ENCODE measurements at places on chromosomes 7 and 10.

DNA sequence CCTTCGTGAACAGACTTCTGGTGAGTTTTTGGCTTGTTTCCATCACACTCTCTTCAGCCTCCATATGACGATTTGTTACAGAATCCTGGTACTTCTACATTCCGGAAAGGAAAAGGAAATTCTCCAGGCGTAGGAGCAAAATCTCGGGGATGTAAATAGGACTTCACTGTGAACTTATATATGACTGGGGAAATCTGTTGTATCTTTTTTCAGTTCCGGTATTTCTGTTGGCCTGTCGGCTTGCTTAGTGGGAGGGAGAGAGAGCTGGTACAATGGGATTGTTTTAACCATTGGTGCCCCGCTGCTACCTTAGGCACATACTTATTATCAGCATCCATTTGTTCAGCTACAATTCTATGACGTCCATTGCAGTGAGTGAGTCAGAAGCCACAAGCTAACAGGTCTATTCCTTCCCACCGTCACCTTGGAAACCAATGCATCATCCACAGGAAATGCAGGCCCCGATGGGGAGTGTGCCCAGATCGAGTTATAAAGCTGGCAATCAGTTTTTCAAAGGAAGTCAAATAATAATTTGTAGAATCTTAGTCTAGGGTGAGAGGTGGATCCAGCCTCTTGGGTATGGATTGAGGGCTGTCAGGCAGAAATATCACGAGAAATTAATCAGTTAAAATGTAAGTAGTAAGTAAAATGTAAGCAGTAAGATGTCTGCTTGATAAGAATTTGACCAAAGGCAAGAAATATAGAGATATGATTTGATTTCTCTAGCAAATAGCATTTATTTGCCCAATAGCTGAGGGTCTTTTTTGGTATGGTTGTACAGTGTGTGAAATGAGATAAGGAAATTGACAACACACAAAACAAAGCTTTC, 92.0 kb upstream of the MKLN1 start:
- DNase-seq, result peak; percentile 95

- no peak for DNase-seq
Observed at GRCh38 chr7:45216181-45216580, 58.6 kb downstream of the RAMP3 start.

- DNase-seq, result no peak
Observed at GRCh38 chr10:4909118-4909517, 54.1 kb upstream of the AKR1C1 start.

- DNase-seq, result no peak
Observed at GRCh38 chr7:37119296-37119860, 329.3 kb downstream of the ELMO1 start.

DNA sequence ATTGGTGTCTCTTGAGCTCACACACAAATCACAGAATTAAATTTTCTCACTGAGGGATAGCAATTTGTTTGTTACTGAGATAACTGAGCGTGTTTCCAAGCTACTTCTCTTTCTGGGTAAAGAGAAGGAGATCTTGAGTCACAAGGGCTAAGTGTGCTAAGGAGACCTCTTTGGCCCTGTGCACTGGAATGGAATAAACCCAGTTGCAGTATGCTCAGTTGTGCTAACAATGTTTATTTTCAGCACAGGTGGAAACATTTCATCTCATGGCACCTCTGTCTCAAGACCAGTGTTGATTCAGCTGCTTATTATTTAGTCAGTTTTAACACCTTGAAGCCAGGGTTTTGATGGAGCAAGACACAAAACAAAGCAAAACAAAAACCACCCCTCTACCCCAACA, 22.5 kb upstream of the UBE2H start:
- DNase-seq, result no peak

GRCh38 chr7:80278737-80279136, 144.1 kb downstream of the GNAI1 start:
- no peak for DNase-seq

GRCh38 chr10:13440185-13441061, 88.4 kb downstream of the BEND7 start:
- peak; percentile 39 for DNase-seq

DNA sequence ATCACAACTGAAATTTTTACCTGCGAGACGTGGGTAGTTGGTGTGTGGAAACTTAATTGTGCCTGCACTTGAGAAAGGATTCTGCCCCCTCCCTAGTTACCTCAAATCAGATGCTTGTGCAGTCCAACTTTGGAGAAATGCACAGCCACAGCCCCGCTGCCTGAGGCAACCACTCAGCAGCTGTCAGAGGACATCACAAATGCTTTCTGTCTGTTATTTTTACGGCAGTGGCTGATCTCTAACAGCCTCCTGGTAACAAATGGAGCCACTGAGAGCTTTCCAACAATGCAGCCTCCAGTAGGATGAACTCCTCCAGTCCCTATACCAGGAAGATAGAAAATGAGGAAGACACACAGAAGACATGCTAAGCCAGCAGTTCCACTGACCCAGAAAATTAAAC, 712.2 kb upstream of the GHITM start:
- no peak for DNase-seq

- DNase-seq, result no peak
Observed at GRCh38 chr10:29248158-29248557, 40.7 kb upstream of the LYZL1 start.

DNA sequence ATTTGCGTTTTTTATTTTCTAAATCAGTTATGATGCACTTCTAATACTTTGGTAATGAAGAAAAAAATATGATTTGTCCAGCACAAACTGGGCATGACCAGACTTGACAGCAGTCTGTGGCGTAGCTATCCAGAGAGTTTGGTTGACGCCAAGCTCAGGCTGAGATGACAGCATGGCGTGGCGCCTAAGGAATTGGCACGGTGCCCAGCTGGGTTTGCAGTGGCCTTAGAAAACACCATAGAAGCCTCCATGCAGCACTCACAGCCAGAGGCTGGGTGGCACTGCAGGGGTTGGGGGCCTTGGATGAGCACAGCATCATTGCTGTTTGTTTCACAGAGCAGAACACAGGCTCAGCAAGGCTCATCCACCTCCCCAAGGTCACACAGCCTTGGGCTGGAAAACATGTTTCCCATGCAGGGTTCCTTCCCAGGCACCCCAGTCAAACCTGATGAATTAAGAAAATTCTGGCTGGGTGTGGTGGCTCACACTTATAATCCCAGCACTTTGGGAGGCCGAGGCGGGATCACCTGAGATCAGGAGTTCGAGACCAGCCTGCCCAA, 88.9 kb downstream of the GTF2IRD1 start:
- DNase-seq, result peak; percentile 46

GRCh38 chr10:89206402-89207180, 526 bp downstream of the CH25H start:
- peak; percentile 39 for DNase-seq

GRCh38 chr7:69208848-69209247, 389.4 kb upstream of the AUTS2 start:
- DNase-seq, result no peak

DNA sequence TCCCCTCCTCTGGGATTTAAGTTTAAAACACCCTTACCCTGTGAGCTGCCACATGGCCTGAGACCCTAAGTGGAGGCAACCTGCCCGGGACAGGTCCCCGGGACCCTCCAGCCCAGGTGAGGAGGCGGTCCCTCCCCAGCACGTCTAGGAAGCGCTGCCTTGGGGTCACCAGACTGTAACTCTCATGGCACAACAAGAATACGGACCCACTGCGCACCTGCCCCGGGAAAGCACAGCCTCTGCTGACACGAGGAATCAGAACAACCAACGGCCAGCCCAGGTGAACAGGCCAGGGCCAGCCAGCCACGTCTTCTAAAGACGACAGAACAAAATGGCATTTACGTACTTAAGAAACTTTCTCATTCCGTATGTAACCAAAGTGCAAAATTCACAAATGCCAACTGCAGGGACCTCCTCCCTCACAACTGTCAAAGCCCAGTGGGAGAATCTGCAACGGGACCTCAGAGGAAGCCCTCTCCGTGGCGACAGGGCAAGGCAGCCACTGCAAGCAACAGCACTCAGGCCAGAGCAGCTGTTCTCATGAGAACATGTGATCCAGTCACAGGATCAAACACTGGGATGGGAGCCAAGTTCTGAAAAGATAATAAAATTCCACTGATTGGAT, 208.4 kb downstream of the DIP2C start:
- no peak for DNase-seq

- DNase-seq, result no peak
Observed at GRCh38 chr10:31000071-31000782, 31.4 kb downstream of the ZNF438 start.

- no peak for DNase-seq
Observed at GRCh38 chr7:93895859-93896600, 5.5 kb upstream of the TFPI2 start.

- no peak for DNase-seq
Observed at GRCh38 chr10:11875494-11876281, 52.5 kb downstream of the PROSER2 start.

DNA sequence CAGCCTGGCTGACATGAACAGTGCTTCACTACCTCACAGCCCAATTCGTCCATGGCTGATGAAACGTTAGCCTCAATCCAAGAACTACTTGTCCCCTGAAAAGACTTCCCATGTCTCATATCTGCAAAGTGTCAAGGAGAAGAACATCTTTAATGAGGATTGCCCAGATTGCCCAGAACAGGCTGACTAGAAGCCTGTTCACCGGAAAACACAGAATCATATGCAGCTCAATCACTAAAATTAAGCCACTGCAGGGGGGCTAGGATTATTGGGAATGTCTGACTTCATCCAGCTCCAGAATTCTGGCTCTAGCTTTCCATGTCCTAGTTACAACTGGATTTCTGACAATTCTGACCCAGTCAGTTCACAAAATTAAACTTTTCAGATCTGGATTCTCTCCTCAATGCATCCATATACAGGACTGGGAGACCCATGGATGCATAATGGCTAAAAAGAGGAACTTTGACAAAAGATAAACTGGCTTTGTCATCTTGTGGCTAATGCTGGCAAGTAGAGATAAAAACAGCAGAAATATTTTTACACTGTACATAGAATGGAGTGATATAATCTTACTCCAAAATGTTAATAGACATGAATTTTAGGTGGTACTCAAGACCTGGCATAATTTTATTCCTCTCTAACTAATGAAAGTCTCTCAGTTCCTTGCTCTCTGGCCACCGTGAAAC, 467.0 kb upstream of the POT1 start:
- DNase-seq, result peak; percentile 86

DNA sequence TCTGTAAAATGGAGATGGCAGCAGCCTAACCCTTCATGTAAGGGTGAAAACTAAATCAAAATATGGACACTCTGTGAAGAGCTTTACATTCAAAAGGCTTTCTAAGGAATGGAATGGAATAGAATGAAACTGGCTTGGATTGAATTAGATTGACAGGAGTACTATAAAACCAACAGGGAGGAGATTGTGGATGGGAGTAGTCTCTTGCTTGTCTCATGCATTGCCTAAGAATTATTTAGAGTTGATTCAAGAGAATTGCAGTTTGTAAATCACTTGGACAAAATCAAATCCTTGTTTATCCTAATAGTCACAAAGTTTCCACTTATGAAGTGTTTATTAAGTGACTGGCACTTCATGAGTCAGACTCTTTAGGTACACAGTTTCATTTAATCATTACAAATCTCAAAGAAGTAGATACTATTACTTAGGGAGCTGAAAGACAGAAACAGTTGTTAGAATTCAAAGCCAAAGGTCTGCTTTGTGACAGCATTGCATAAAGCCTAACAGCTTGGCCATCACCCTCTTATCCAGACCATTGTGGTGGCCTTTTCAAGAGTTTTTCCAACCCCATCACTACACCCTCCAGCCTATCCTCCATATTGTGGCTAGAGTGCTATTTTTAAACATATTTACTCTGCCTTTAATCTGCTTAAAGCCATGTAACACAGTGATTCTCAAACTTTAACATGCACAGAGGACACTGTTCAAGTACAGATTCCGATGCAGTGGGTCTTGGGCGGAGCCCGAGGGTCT, 91.9 kb upstream of the GHITM start:
- DNase-seq, result no peak

GRCh38 chr7:1620835-1621234, 49.2 kb upstream of the ELFN1 start:
- DNase-seq, result no peak

DNA sequence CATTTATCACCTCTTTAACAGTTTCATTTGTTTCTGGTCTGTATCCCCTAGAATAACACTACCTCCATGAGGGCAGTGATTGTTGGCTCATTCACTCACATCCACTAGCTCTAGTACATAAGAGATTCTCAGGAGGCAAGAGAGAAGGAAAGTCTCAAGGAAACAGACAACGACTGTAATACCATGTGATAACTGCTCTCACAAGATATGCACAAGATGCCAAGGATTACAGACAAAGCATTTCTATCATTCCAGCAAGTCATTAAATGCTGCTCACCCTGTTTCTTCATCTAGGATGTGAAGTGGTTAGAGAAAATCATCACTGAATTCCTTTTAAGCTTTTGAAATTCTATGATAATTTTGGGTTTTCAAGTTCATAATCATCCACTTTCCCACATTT, 115.3 kb downstream of the HIBADH start:
- no peak for DNase-seq

DNA sequence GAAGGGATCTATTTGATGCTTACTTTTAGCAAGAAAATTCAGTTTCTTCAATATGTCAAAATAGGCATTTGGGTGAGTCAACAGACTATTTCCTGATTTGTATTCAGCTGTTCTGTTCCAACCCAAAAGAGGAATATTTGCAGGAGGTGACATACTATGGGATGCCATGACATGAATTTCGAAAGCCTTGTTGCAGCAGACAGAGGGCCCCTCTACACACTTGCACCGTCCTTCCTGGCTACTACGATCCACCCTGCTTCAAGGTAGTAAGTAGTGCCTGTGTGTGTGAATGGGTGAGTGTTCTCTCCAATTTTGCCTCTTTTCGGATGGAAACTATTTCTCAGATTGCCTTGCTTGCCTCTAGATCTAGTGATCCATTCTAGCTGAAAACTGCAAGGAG, 413.0 kb upstream of the ADARB2 start:
- no peak for DNase-seq

- DNase-seq, result no peak
Observed at GRCh38 chr7:16298221-16298620, 123.1 kb downstream of the CRPPA start.

- no peak for DNase-seq
Observed at GRCh38 chr10:128296253-128297007, 170.2 kb upstream of the MKI67 start.

DNA sequence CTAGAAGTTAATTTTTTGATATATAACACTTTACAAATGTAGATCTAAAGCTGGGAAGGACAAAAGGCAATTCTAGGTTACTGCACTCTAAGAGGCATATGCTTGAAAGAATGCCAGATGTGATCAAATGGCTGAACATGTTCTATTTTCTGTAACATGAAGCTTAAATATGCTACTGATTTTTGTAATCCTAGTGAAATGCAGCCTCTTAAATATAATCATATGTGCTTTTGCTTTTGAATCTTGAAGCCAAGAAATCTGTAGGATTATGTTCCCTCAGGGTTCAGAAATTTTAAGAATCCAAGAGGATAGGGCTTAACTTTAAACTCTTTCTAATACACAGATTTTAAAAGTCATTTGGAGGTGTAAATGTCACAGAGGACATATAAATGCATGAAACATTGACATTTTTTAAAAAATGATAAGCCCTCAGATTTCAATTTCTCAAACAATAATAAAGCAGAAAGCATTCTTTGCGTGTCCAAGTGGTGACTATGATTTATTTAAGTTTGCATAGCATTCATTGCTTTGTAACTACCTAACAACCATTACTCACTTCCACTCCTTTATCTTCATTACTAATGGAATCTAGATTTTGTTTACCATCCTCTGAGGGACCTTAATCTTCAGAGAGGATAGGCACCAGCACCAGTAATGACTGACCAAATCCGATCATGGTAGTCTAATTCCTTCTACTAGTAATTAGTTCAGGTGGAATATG, 170.4 kb downstream of the MAGI2 start:
- DNase-seq, result no peak
